ENCODE measurements at places on chromosomes 2 and 18.

DNA sequence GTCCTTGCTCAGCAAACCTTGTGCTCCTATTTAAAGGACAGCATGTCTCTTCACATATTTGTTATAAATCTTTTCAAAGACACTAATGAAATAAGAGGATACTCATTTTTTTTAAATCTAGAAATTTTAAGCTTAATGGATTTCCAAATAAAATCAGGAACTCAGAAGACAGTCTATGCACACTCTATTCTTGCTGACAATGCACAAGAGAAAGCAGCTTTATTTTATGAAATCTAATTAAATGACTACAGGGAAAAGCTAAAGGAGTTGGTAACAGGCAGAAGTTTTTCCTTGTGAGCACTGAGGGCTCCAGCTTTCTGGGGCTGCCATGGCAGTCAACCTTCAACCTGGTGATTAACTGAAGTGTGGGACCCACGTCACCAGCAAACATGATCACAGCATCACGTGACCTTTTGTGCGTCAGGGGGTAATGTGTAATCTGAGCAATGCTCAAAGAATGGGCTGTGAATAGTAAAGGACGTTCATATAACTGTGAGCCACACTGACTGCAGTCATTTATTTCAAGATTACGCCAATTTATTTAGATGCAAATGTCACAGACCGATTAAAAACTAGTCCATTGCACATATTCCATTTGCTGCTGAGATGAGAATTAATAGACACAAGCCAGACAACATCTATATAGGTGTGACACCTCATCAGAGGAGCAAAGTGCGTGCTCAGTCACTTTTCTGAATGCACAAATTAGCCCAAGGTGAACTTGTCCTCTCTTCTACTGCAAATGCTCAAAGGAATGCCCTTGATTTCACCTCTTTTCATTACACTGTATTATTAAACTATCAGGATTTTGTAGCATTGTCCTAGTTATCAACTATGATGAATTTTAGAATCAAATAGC lies 11.6 kb upstream of the DNER start:
- DNase-seq: peak; percentile 40

DNA sequence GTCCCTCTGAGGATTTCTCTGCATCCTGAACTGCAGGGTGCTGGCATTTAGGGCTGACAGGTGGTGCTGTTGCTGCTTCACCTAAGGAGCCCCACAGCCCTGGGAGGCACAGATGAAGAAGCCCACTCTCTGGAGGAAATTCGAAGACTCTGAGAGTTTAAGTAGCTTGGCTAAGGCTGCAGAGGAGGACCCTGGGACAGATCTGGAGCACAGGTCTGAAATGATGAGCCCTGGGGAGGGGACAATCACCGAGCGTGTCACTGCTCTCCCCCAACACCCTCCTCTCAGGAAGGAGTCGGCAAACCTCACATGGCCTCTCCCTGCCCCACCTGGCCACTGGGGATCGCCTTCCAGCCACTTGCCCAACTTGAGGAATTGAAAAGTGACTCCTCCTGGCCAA lies 18.6 kb downstream of the CYP27C1 start:
- no peak for DNase-seq

DNA sequence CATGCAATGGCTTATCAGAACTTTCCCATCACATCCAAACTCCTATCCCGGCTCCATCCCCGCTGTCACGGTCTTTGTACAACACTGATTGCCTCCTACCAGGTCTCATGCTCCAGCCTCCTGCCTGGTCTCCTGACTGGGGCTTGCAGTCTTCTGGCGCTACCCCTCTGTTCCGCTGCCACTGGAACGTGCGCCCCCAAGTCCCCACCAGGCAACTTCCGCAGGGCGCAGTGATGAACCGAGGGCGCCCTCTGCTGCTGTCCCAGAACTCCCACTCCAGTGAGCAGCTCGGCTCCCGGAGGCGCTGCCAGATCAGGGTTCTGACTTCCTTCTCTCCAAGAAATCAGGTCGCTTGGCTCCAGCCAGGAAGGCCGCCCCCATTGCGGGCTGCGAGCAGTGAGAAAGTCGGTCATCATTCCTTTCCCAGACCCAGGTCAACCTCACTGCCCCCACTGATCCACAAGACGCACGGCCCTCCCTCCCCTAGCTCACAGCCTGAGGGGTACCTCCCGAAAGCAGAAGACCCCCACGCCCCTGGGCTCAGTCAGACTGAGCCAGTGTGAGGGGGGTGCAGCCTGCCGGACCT lies 43.9 kb upstream of the RAB11FIP5 start:
- peak; percentile 22 for DNase-seq

- no peak for DNase-seq
Observed at GRCh38 chr2:239544918-239545465, 144.2 kb upstream of the HDAC4 start.

DNA sequence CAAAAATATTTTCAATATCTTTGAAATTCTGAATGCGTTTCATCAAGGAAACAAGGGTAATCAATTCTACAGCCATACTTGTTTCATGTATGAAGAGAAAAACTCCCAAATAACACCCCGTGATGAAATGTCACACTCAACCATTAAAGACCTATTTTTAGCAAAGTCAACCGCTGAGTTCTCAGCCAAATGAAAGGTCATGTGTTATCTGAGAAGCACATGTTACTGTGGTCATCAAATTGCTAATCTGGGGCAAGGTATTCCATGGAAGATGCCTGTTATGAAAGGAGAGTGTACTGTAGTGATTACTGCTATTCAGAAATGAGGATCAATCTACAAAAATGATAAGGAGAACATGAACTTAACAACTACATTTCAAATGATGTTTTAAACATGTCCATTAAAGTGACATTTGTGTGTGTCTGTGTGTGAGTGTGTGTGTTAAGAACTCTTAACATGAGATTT lies 126.7 kb downstream of the BCL2 start:
- DNase-seq: no peak

- DNase-seq: peak; percentile 68
Observed at GRCh38 chr2:236712304-236712703, 142.7 kb downstream of the ACKR3 start.

- DNase-seq: no peak
Observed at GRCh38 chr2:21046506-21046905, 2.6 kb upstream of the APOB start.

GRCh38 chr2:42961385-42961811 lies 169.0 kb upstream of the HAAO start:
- no peak for DNase-seq

- DNase-seq: no peak
Observed at GRCh38 chr2:228417956-228418355, 236.5 kb upstream of the SPHKAP start.

- no peak for DNase-seq
Observed at GRCh38 chr2:88967844-88968243, 276.4 kb downstream of the RPIA start.

- DNase-seq: peak; percentile 12
Observed at GRCh38 chr2:218569661-218570500, 1.2 kb downstream of the CNOT9 start.

- no peak for DNase-seq
Observed at GRCh38 chr2:7025082-7025481, 107.9 kb downstream of the RNF144A start.

DNA sequence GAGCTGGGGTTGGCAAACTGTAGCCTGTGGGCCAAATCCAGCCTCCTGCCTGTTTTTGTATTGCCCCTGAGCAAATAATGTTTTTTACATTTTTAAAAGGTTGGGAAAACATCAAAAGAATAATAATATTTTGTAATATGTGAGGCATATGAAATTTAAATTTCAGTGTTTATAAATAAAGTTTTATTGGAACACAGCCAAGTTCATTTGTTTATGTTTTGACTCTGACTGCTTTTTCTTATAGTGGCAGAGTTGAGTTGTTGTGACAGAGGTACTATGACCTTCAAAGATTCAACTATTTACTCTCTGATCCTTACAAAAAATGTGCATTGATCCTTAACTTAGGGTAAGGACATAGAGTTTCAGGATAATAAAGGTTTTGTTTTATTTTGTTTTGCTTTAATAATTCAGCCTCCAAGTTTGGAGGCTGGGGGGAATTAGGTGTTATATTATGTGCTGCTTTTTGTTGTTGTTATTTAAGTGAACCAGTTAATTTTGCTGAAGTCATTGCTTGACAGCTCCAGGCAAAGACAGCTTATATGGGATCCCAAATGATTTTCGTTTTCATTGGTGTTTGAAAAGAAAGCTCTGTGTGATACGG lies 24.5 kb downstream of the SETBP1 start:
- DNase-seq: no peak

GRCh38 chr2:28977176-28977875 lies 3.8 kb upstream of the TOGARAM2 start:
- no peak for DNase-seq

- no peak for DNase-seq
Observed at GRCh38 chr18:62505669-62506494, 16.9 kb upstream of the ZCCHC2 start.

- no peak for DNase-seq
Observed at GRCh38 chr18:21387886-21388285, 145.9 kb downstream of the GREB1L start.

- DNase-seq: no peak
Observed at GRCh38 chr18:1998121-1998520, 573.2 kb downstream of the METTL4 start.

DNA sequence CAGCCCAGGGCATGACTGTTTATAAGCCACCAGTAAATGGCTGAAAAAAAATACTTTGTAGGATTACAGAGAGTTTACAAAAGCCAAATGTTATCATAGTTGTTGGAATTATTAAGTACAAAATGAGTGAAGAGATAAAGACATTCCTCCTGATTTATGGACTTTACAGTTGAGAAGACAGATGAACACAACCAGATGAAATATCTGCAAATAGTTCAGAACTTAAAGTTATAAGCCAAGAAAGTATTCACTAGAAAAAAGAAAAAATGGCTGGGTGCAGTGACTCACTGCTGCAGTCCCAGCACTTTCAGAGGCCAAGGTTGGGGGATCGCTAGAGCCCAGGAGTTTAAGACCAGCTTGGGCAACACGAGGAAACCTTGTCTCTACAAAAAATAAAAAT lies 11.2 kb downstream of the PMAIP1 start:
- DNase-seq: no peak

DNA sequence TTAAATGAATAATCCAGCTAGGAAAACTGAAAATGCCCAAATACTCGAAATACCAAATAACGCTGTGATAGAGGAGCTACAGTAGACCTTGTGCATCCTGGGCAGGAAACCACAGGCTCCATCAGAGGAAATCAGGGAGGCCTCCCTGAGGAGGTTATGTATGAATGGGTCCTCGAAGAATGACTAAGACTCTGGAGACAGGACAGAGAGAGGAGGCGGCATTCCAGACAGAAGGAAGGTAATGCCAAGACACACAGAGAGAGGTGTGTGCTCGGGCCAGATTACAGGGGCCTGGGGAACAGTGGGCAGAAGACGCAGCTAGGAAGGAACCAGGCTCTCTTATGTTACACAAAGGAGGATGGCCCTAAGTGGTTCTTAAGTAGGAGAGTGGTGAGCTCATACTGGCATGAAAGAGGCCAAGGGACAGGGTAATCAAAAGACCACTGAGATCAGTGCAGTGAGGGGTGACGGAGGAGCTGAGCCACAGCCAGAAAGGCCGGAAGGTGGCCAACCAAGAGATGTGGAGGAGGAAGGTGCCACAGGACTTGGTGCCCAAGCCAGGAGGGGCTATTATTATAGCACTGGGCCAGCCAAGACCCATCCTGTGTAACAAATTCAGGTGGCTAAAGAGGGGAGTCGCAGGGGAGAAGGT lies 9.9 kb downstream of the ST3GAL5 start:
- DNase-seq: peak; percentile 62

- no peak for DNase-seq
Observed at GRCh38 chr2:33223856-33224255, 252.6 kb upstream of the RASGRP3 start.

- no peak for DNase-seq
Observed at GRCh38 chr2:60868589-60869273, 12.6 kb upstream of the REL start.

DNA sequence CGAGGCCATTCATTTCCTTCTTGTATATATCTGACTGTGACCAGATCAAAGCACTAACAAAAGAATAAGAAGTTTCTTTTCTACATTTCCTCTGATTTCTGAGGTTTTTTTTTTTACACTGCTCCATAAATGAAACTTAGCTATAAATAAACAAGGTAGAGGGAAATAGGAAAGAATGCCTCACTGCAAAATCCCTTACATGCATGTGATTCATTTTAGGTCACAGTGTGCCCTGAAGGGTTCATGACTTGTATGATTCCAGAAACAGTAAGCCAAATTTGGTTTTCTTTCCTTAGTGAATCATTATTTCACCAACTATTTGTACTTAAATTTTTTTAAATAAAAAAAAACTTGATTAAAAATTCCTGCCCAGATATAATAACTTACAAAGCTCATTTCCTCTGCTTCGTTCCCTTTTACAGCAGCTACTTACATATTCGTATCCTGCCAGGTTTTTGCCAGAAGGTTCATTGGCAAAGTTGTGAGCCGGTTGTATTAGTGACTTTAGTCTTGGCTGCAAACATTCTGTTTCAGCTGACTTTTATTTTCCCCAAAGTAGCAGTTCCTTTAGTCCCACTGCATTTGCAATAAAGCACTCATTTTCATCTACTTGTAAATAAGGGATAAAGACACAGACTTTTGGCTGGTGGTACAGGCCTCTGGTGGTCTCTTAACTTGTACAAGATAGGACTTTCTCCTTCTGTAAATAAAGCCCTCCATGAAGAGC lies 58.6 kb downstream of the LRP2 start:
- no peak for DNase-seq

GRCh38 chr18:67864677-67865340 lies 348.3 kb upstream of the DSEL start:
- DNase-seq: no peak

- DNase-seq: no peak
Observed at GRCh38 chr2:30860003-30860725, 52.9 kb upstream of the CAPN13 start.

DNA sequence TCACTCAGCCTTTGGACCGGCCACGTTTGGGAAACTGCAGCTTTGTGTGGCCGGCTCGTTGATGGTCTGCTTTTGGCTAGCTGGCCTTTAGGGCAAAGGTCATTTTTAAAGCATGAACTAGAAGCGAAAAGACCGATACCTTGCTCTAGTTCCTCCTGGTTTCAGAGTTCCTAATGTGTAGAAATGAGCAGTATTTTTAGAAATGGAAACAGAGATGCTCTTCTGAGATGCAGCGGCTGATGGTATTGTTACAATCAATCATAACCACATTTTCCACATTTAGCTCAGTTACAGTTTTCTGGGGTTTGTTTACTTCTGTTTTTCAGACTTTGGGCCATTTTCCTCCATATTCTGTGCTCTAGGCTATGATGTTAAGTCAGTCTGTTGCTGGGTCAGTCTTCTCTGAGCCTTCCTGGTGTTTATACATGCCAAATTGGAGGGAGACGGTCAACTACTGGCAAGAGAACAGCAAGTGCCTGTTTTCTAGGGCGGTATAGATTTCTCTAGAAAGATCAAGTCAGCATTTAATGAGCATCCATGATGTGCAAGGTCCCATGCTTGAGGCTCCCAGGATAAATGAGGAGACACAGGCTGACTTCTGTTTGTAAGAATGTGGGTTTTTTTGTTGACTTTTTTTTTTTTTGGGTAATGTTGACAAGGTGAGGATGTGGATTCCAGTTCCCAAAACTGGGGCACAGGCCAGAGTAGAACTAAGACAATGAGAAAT lies 28.0 kb downstream of the RNF144A start:
- DNase-seq: no peak

DNA sequence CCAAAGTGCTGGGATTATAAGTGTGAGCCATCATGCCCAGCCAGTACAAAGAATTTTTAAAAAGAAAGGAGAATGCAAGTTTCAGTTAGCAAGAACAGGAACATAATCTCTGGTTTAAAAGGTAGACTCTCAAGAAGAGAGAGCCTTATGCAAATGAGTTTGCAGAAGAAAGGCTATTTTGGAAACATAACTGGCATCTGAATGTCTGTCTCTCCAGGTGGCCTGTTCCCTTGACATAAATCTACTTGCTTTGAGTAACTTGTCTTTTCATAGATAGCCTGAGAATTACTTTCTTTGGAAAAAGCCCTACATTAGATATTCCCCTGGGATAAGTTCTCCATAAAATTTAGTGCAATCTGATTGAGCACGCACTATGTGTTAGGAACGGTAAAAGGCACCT lies 109.6 kb downstream of the ICOS start:
- no peak for DNase-seq

Data from RCC 7860 (cell line).